ENCODE measurements at places on chromosomes 12 and 14. TPM values are rescaled to one million over a fixed set of nuclear protein-coding genes. Genes with fewer than 3 reads are reported as not detected.

The FAM186B gene
- 0.14 TPM for total RNA-seq

The CCND2 gene
- 278 TPM for total RNA-seq

The EP400 gene
- 55.2 TPM for total RNA-seq

The KRT71 gene
- total RNA-seq = 0.50 TPM

The LMBR1L gene
- 105 TPM for total RNA-seq

The LRTM2 gene
- total RNA-seq = 0.95 TPM

The TAS2R7 gene
- total RNA-seq = not detected

The NDUFA12 gene
- total RNA-seq = 114 TPM

The GAS2L3 gene
- 29.4 TPM for total RNA-seq

DNA sequence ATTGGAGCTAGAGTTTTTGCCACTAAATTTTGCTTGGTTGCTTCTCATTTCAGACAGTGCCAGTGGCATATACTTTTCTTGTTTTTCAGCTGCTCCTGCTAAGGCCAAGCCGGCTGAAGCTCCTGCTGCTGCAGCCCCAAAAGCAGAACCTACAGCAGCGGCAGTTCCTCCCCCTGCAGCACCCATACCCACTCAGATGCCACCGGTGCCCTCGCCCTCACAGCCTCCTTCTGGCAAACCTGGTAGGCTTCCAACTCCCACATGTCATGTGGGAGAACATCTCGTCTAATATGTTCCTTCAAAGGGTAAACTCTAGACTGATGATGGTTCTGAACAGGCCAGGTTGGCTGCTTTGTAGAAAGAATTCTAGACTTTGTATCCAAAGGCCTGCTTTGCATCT, 11.0 kb downstream of the DLST start:
- no peak for DNase-seq

GRCh38 chr12:3135522-3136461, 58.6 kb downstream of the TSPAN9 start:
- DNase-seq = no peak

- no peak for DNase-seq
Measured at GRCh38 chr12:108634341-108634751, 652 bp upstream of the SELPLG start.

DNA sequence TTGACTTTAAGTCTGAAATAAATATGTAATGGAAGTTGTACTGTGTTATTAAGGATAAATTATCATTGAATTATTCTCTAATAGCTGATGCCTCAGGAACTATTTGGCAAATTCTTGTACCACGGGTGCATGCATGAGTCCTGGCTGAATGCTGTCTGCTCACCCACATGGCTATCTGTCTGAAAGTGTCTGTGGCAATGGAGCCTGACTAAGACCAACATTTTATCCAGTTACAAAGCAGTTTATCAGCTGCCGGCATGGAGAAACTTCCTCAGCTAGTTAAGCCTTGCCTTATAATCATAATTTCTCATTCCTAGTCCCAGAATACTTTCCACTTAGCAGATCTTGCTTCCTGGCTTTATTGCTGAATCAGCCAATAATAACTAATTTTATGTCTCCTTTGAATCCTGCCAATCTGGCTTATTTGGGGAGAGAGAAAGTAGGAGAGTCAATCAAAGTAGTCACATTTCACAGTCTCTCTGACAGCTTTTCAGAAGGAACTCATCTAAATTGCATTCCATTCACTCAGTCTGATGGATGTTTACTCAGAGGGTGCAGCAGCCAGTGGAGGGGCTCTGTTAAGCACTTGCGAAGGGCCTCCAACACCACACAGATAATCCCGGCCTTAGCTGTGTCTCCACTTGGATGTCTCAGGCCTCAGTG, 280.6 kb upstream of the CLEC14A start:
- DNase-seq = no peak

DNA sequence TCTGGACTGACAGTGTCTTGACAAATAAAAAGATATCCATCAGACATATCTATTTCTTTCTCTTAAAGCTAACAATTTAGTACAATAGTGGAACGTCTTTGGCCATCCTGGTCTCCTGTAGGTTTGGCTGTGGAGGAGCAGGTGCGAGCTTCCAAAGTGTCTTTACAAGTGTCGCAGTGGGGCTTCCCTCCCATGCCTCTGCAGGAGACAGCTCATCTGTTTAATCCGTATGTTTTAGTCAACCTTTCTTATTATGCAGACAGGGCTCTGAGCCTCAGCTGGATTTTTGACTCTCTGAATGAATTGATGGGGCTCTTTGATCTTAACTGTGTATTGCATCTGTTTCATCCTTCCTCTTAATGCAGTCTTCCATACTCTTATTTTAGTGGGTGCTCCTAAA, 57.5 kb downstream of the RMST start:
- no peak for DNase-seq

DNA sequence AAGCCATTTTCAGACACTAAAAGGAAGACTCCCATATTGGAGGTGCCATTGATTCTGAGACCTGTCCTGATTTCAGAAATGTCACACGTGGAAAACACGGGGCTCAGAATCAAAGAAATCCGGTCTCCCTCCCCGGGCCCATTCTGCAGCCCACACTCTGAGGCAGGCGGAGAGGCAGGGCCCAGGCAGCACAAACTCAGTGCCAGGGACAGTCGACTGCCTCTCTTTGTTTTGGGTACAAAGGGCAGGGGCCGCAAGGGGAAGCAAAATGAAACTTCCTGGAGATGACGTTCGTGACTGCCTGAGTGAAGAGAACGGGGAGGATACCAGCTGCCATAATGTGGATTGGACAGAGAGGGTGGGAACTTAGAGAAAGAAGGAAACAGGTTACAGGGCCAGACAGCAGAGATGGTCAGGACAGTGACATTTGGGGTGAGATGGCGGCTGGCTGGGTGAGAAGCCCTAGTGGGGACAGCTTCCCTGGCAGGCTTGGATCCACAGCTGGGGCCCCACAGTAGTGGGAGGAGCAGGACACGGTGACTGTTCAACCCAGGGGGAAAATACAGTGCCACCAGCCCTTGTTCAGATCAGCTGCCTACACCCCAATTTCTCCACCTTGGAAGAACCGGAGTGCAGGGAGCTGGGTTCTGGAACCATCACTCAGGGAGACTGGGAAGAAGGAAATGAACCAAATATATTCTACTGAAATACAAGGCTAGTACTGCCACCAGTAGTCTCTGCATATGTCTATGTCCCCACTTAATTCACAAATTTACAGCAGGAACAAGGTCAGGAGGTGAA, 8.1 kb downstream of the GAPDH start:
- DNase-seq = no peak

GRCh38 chr14:50008974-50009373, 107.4 kb downstream of the VCPKMT start:
- no peak for DNase-seq

DNA sequence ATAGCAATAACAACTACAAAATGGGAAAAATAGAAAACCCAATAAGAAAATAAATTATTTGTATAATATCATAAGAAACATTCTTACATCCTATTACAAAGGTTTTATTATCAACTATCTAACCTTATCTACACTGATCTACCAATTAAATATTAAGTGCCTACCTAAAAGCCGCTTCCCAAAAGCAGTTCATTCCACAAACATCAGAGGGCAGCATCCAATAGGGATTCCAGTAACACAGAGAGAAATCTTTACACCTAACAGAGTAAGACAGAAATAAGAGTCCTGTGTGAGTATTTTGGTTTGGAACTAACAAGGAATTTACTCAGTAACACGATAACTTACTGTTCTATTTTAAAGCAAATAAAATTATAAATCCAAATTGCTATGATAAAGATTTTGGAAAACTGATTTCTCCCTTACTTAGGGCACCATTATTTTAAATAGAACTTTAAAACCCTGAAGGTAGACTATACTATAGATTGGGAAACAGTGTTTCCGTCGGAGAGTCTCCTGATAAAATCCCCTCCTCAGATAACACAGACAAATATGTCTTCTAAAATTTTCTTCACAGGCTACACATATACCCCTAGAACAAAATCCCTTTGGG, 15.0 kb downstream of the GXYLT1 start:
- no peak for DNase-seq

DNA sequence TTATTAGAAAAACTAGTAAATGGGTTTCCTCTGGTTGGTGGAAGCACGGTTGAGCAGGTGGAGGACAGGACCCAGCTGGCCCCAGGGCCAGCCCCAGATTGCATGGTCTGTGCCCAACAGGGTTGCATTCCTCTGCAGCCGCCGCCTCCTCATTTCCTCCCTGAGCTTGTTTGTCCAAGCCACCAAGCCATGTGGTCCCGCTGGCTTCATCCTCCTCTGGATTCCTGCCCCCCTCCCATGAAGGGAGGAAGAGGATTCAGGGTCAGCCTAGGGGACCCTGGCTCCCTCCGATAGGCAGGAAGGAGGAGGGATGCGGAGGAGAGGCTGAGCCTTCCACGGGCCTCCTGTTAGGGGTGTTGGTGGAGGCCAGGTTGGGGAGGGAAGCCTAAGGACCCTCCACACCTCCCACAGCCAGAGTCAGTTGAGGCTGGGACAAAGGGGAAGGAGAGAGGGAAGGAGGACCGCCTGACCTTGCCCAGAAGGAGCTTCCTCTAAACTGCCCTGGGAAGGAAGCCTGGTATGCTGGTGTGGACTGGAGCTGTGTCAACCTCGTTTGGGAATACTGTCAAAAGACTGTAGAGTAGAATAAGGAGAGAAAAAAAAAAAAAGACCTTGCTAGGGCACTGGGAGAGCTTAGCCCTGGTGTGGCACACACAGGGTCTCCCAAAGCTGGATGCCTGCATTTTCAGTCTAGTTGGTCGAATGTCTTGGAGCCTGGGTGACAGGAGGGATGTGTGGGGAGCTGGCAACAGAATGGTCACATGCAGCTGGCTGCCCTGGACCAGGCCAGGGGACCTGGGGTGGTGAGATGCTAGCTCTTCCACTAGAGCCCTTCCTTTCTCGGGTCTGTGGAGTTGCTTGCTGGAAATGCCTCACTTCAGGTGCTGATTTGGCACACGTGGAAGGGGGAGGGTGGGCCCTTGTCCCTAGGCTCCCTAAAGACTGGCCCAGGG, 42.4 kb downstream of the PLEKHG3 start:
- no peak for DNase-seq

DNA sequence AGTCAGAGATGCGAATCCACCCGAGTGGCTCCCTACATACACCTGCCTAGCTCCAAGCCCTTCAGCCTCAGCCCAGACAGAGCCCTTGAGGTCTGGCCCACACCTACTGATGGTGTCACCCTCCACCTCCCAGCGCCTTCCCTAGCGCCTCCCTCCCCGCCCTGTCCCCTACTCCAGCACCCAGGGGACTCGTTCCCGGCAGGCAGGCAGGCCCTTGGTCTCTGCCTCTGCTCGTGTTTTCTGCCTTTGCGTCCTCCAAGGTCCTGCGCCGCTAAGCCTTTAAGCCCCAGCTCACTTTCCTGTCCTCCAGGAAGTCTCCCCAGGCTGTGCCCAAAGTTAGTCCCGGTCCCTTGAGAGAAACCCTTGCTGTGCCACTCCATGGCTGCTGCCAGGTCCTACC, 12.7 kb downstream of the INF2 start:
- DNase-seq = no peak

DNA sequence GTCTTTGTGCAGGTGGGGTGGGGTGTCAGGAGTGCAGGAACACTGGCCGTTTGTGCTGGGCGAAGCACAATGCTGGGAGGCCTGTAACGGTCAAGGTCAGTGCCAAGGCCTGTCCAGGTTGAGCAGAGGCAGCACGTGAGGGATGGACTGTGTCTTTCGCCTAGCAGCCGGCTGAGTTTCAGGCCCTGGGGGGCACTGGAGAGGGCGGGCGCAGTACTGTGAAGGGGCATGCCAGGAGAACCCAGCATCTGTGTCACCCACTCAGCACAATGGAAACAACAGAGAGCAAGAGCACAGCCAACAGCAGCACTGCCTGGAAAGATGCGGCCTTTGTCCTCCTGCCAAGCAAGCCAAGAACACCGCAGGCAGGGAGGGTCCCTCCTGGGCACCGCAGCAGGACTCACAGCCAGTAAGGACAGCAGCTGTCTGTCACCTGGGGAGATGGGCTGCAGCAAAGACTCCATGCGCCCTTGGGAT, 25.2 kb downstream of the SLC25A47 start:
- DNase-seq = no peak

GRCh38 chr12:5110345-5110744, 66.7 kb downstream of the KCNA5 start:
- no peak for DNase-seq

DNA sequence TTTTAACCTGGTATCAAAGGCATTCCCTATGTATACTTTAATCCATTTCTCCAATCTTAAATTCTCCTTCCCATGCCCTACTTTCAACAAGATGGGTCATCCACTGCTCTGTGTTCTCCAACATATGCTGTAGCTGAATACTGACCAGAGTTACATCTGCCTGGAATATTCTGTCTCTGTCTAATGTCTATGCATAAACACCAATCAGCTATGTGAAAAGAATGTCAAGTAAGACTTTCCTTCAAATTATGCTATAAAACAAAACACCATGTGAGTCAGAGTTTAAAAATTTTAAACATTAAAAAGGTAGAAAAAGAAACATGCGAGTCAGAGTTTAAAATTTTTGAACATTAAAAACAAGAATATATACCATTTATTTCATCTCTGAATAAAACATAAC, 19.3 kb downstream of the NT5DC3 start:
- no peak for DNase-seq

DNA sequence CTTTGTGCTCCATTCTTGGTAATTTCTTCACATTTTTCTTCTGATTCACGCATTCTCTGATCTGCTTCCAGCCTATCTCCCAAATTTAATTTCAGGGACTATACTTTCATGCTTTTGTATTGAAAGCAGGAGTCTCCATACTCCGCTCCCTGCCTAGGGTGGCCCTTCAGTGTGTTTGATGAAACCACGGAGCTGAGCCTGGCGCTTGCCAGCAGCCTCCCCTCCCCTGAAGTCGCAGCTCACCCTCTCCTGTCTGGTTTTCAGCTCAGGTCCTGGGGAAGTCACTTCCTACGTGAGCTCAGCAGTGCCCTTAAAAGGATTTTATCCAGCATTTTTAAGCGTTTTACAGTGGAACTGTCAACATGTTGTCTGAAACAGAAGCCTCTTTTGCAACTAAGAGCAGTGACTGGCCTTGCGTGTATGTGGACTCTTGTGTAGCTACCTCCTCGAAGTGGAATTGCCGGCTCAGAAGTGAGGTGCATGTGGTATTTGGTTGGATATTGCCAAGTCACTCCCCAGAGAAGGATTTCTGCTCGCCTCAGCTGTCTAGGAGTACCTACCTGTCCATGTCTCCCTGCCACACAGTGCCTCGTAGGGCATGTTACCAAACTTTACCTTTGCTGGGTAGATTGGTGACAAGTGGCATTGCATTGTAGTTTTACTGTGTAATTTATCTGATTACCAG, 78.5 kb downstream of the TESC start:
- DNase-seq = no peak
